ENCODE measurements at places on chromosomes 2 and 18. TPM values are rescaled to one million over a fixed set of nuclear protein-coding genes. Genes with fewer than 3 reads are reported as not detected.

DNA sequence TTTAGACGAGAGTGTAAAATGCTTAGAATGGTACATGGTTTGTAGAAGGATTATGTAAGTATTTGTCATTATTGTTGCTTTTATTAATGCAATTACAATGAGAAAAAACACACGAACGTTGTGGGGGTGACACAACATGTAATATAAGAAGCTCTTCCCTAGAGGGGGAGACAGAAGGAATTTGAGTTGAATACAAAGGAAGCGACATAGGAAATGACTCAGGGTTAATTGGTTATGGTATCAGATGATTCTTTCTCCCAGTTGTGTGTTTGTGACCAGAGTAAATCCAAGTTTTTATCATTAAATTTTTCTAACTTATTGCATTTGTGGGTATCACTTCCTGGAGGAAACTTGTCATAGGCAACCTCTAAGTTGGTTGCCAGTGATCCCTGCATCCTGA is 625.6 kb upstream of the CDH2 start:
- H3K4me3 ChIP-seq, result no peak overlapping the region
- no peak for DNase-seq
- H3K27ac ChIP-seq, result no peak overlapping the region
- H3K36me3 ChIP-seq, result no peaks in the 10 kb centered on the region
- H3K27me3 ChIP-seq, result no peaks in the 10 kb centered on the region
- no peaks in the 10 kb centered on the region for H3K4me1 ChIP-seq

DNA sequence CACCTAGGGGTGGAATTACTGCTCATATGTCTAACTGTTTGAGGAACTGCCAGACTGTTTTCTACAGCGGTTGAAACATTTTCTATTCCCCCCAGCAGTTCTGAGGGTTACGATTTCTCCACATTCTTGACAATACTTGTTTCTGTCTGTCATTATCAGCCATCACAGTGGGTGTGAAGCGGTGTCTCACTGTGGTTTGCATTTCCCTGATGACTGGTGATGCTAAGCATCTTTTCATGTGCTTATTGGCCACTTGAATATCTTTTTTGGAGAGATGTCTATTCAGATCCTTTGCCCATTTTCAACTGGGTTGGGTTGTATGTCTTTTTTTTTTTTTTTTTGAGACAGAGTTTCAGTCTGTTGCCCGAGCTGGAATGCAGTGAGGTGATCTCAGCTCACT is 63.0 kb downstream of the ADNP2 start:
- no peak overlapping the region for H3K4me3 ChIP-seq
- H3K4me1 ChIP-seq, result peaks cover 14% of the 10 kb centered on the region
- DNase-seq, result no peak
- peaks cover 26% of the 10 kb centered on the region for H3K27me3 ChIP-seq
- H3K27ac ChIP-seq, result no peak overlapping the region

CAPN13 gene
- total RNA-seq, result not detected

GRCh38 chr2:184646593-184646992 is 48.3 kb downstream of the ZNF804A start:
- no peak for DNase-seq
- no peak overlapping the region for H3K27ac ChIP-seq
- no peaks in the 10 kb centered on the region for H3K27me3 ChIP-seq
- no peak overlapping the region for H3K4me3 ChIP-seq

DNA sequence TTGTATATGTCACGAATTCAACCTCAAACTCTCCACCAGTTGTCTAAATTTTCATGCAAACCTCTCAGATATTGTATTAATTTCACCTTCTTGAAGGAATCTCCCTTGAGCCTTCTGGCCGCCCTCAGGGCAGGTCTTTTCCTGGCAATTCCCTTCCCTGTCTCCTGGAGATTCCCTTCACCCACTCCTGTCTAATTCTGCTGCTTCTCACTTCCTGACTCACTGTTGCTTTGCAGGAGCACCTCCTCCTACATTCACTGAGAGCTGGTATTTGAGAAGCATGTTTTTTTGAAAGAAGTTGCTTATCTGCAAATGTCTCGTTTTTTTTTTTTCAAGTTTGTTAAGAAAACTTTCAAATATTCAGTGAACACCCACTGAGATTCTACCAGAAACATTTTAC is 79.9 kb upstream of the OTOS start:
- H3K4me3 ChIP-seq, result no peak overlapping the region
- peaks cover 15% of the 10 kb centered on the region for H3K27me3 ChIP-seq
- no peaks in the 10 kb centered on the region for H3K36me3 ChIP-seq
- no peak overlapping the region for H3K27ac ChIP-seq
- no peak for DNase-seq

GRCh38 chr2:201216918-201217317 is 34.0 kb downstream of the CASP10 start:
- no peak overlapping the region for H3K27ac ChIP-seq
- peaks cover 34% of the 10 kb centered on the region for H3K36me3 ChIP-seq
- no peak for DNase-seq
- H3K4me3 ChIP-seq, result no peak overlapping the region

DNA sequence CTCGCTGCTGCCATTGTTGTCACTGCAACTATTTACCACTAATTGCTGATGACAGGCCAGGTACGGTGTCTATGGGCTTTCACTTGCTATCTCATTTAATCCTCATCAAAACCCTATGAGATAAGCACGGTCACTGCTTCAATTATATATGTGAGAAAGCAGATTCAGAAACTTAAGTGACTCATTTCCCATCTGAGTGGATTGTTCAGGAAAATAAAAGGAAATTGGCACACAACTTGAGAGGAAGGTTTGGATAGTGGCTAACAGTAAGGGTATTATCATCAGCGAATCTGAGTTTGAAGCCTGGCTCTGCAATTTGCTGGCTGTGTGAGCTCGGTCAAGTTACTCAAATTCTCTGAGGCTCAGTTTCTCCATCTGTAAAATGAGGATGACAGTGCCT is 196.0 kb downstream of the KCNS3 start:
- no peaks in the 10 kb centered on the region for H3K36me3 ChIP-seq
- no peak overlapping the region for H3K27ac ChIP-seq
- no peak overlapping the region for H3K4me3 ChIP-seq
- H3K27me3 ChIP-seq, result peaks cover 6% of the 10 kb centered on the region
- no peak for DNase-seq
- peaks cover 10% of the 10 kb centered on the region for H3K4me1 ChIP-seq

EFHD1 gene
- total RNA-seq, result 8.8 TPM

GRCh38 chr2:117786520-117786919 is 28.0 kb upstream of the DDX18 start:
- H3K27ac ChIP-seq, result no peak overlapping the region
- H3K4me1 ChIP-seq, result no peaks in the 10 kb centered on the region
- no peaks in the 10 kb centered on the region for H3K36me3 ChIP-seq
- no peak overlapping the region for H3K4me3 ChIP-seq
- no peaks in the 10 kb centered on the region for H3K27me3 ChIP-seq

IFIH1 gene
- total RNA-seq, result 45.9 TPM

KIAA2012 gene
- total RNA-seq, result not detected

DNA sequence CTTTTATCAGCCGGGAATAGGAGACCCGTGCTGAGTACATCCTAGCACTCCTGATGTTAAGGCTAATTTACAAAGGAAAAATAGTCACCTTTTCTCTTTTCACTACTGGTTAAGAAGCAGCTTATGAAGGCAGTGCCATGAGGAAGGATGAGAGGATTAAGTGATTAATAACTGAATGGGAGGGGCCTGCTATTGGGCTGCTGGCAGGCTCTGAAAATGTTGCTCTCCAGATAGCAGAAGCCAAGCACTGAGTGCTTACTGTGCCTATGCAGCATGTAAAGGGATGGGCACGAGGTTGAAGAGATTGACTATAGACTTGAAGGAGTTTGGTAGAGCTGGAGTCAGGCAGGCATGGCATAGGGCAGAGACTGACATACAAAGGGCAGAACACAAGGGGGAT is 282.4 kb upstream of the THSD7B start:
- DNase-seq, result no peak
- peaks cover 4% of the 10 kb centered on the region for H3K27me3 ChIP-seq
- H3K27ac ChIP-seq, result no peak overlapping the region
- no peak overlapping the region for H3K4me3 ChIP-seq

SLC30A3 gene
- 0.64 TPM for total RNA-seq
